ENCODE measurements at places on chromosomes 1 and 21.

- no peak for DNase-seq
Observed at GRCh38 chr21:33801424-33802405, 113.9 kb downstream of the ATP5PO start.

DNA sequence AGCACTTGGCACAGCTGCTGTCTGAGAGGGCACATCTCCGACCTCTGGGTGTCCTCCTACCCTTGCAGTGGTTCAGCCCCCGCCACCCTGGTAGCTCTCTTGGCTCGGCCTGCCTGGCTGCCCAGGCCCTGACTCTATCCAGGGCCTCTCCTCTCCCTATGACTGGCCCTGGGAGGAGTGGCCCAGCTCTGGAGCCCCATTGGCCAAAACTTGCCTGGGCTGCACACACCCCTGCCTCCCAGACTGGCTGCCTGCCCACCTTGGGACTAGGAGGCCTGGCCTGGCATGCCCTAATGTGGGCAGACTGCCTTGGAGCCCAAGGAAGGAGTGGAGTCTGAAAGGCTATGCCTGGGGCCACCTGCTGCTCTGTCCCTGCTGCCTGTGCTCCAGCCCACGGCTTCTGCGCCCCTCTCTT, 33.6 kb downstream of the ACOT11 start:
- DNase-seq = no peak

- no peak for DNase-seq
Observed at GRCh38 chr21:31913182-31913608, 40.4 kb downstream of the HUNK start.

DNA sequence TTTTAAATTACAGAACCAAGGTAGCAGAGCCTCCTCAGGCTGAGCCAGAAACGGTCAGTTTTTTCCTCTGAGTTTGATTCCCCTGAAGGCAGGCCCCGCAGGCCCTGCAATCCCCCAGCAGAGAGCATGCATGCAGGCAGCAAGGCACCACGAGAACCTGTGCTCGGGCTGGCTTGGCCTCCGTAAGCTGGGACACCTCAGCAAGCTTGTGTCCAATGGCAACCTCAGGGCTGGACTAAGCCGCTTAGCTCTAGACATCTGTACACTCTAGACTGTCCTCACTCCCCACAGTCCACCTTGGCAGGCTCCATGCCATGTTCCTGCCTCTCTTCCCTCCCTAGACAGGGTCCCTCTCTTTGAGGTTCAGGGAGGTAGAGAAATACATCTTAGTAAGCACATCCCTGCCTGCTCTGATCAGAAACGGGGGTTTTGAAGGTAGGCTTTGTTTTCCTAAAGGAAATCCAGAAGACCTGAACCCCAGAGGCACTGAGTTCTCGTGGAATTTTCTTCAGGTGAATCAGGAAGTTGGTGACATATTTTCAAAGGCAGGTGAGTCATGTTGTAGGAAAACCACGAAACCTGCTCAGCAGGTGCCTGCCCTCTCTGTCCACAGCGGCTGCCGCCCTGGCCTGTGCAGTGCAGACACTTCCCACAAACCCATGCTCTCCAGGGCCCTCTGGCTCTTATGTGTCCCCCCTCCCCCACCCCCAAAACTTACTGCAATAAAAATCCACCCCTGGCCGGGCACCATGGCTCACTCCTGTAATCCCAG, 7.0 kb downstream of the TMEM63A start:
- DNase-seq = no peak

DNA sequence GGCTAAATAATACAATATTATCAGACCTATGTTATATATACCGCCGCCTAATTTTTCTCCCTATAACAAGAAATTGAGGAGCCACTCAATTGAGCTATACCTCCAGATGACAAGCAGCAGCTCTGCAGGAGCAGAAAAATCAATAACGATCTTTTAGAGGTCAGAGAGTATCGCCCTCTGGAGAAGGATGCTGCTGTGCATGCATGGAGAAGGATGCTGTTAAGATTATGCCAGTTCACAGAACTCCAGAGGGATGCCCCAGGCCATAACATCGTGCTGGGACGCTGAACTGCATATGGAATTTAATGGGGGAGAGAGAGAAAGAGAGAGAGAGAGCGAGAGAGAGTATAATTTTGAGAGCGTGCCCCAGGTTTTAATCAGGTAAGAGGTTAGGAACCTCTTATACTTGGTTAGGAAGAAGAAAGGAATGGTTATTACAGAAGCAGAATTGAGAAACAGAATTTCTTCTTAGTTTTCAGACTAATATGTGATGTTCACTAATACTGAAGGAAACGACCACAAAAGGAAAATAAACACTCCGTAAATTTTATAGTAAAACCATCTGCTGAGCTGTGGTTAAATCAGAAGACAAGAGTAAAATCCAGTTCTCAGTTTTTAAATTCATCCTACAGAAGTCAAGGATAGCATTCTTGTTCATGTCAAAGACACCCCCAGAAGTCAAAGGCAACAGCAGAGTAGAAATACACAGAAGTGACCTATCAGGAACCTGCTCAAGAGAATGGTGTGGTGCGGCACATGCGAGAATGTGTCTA, 111.1 kb downstream of the SMYD2 start:
- DNase-seq = no peak

Data from stimulated activated CD8-positive, alpha-beta memory T cell treated with anti-CD3 and anti-CD28 coated beads, Interleukin-15, amount 100 ng/mL, for 4 hours (primary cell).